Amygdala (tissue), 56 donors: ENCODE measurements at places on chromosomes 4 and X.

DNA sequence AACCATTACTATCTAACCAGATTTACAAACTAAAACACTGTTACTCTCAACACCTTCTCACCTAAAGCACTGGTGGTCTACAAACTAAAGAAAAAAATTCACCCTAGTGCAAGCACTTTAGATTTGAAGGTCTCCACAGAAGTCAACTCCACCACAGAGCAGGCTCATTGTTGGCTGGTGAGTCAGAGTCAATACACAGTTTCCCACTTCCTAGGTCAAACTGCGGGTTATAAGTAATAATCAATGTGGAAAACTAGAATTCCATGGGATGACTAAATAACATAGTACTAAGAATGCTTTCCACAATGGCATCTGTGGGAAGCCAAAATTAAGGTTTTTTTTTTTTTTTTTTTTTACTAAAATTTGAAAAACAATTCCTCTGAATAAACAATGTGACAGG, 191.8 kb downstream of the PDGFC start:
- DNase-seq = no peak

- no peak for DNase-seq
Measured at GRCh38 chrX:71166461-71166860, 21.8 kb downstream of the NLGN3 start.

GRCh38 chr4:69907151-69907550, 23.7 kb upstream of the CSN1S1 start:
- no peak for DNase-seq

DNA sequence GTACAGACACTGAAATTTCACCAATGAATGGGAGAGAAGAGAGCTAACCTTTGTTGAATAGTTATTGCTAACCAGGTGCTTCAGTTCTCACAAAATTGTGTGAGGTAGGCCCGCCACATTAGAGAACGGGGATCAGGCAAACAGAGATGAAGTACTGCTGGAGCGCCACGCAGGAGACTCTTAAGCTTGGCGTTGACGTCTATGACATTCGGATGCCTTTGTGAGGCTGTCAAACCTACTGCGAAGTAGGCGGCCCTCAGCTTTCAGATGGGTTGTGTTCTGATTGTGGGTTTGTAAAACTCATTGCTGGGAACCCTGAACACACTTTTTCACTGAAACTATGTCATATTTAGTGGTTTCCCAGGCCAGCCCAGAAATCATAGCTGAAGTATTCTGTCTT, 173.6 kb downstream of the CBR4 start:
- DNase-seq = no peak

DNA sequence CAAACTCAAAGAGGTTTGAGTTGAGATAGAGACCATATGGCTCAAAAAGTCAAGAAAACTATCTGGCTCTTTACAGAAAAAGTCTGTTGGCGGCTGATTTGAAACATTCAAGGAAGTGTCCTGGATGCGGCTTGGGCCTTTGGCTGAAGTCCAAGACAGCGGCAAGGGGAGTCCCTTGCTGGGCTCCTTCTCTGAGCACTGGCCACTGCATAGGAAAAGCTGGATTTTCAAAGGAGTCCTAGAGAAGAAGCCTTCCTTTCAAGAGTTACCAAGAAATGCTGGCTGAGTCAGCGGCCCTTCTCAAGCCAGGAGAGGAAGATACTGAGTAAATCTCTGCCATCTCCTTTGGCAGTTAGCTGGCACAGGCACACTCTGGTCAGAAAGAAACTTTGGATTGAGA, 12.1 kb downstream of the APLN start:
- DNase-seq = no peak

GRCh38 chr4:4506961-4507360, 34.9 kb downstream of the STX18 start:
- DNase-seq = no peak

- no peak for DNase-seq
Measured at GRCh38 chr4:128159967-128160366, 98.9 kb downstream of the LARP1B start.

- no peak for DNase-seq
Measured at GRCh38 chr4:146437778-146438177, 84.0 kb downstream of the SLC10A7 start.

- no peak for DNase-seq
Measured at GRCh38 chr4:38612646-38613414, 51.2 kb upstream of the KLF3 start.

DNA sequence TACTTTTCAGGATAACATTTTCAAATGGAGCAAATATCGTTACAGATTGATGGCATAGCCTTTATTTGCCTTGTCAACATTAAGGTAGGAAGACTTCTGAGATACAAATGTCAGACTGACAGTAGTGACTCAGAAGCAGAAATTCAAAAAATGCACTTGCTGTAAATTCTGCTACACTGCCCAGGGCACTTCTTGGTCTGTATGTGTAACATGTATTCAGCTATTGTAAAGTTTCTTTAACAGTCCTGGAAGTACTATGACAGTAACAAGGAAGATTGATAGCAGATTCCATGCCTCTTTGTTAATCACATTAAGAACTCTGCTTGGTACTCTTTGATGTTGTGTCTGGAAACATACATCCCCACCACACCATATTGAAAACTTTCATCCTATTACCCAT, 69.6 kb upstream of the PCDH18 start:
- DNase-seq = no peak

GRCh38 chrX:88613338-88613737, 133.7 kb upstream of the CPXCR1 start:
- DNase-seq = no peak

DNA sequence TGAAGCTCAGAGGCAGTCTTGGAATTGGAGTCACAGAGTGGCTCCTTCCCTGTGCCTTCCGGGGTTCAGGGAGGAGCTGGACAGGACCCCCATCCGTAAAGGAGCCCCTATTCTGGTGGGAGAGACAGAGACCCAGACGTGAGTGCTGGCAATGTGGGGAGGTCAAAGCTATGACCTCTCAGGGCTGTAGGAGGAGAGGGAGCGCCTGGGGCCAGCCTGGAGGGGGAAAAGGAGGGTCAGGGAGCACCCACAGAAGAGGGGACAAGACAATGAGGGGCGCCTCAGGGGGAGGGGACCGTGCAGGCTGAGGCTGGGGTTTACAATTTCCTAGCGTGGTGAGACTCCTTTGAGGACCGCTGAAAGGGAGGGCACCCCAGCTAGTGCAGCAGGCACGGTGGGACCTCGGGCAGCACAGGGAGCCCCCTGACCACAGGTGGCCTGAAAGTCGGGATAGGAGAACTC, 97.9 kb upstream of the LRPAP1 start:
- DNase-seq = no peak

DNA sequence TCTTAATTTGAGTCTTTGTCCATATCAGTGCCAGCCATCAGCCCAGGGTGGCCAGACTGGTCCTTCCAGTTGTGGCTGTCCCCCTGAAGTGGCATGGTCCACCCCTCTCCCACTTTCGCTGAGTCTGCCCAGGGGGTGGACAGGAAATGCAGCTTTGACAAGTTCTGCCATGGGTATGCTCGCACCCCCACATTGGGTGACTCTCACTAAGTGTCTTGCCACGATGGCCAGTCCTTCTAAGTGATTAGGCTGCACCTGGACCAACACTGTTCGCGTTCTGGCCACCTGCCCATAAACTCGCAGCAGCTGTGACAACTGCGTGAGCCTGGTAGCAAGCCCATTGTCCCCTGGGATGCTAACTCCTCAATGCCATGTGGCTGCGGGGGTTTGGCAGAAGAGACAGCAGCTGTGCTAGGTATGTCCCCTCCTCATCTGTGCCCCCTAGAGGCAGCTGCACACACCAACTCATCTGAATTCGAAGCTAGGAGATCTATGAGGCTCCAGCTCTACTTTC, 10.0 kb upstream of the LNX1 start:
- DNase-seq = no peak

DNA sequence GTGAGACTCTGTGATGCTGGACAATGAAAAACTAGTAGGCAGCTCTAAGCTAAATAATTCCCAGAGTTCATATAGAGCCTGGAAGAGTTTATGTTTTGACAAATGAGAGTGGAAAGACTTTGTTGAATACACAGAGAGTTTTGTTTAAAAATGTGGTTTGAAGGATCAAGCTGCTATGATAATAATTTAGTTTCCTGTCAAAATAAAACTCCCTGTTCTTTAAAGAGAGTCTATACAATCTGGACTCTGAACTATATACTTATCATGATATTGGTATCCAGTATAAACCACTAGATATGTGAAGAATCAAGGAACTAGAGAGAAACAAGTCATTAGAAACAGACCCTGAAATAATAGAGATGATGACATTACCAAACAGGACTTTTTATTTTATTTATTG, 158.6 kb downstream of the C4orf33 start:
- DNase-seq = no peak

DNA sequence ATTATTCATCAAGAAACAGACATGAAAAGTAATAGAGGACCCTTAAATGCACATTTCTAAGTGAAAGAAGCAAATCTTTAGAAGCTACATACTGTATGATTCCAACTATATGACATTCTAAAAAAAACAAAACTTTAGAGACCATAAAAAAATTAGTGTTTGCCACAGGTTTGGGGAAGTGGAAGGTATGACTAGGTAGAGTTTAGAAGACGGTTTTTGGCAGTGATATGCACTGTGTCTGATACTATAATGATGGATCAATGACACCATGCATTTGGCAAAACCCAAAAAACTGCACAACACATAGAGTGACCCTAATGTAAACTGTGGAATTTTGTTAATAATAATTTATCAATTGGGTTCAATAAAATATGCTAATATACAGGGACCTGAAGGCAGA, 54.5 kb downstream of the LCORL start:
- DNase-seq = no peak

- DNase-seq = no peak
Measured at GRCh38 chr4:85218756-85219155, 252.3 kb upstream of the WDFY3 start.

DNA sequence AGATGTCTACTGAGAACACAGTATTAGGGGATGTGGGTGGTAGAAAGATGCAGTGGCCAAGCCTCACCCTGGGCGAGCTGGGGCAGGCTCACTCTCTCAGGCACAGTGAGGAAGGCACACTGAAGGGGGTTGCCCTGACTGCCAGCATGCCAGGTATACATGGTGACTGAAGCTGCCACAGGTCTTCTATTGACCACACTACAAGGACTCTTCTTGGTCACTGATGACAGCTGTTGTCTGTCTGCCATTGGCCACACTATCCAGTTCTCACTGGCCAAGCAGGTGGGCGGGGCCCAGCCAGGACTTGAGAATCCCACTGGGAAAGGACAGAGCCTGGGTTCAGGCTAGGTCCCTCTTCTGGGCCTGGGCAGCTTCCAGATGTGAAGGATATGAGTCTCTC, 39.7 kb upstream of the TBC1D14 start:
- DNase-seq = no peak

- DNase-seq = no peak
Measured at GRCh38 chr4:108443585-108443984, 176.8 kb upstream of the RPL34 start.

GRCh38 chr4:153825126-153825525, 36.2 kb upstream of the SFRP2 start:
- no peak for DNase-seq

DNA sequence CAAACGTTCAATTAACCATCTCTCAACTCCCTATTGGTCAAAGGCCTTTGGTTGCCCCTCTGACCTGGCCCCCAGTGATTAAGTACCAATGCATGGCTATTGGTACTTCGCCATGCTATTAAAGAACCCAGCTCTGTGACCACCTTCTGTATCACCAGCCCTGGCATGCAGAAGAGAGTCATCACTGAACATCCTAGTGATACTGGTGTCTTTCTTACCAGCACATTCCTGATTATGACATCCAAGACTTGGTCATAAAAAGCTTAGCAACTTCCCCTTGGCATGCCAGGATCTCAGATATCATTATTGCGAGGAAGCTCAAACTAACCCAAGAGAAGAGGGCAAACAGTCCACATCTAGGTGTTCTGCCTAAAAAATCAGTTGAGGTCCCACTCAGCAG, 122.3 kb upstream of the OTUD4 start:
- no peak for DNase-seq

DNA sequence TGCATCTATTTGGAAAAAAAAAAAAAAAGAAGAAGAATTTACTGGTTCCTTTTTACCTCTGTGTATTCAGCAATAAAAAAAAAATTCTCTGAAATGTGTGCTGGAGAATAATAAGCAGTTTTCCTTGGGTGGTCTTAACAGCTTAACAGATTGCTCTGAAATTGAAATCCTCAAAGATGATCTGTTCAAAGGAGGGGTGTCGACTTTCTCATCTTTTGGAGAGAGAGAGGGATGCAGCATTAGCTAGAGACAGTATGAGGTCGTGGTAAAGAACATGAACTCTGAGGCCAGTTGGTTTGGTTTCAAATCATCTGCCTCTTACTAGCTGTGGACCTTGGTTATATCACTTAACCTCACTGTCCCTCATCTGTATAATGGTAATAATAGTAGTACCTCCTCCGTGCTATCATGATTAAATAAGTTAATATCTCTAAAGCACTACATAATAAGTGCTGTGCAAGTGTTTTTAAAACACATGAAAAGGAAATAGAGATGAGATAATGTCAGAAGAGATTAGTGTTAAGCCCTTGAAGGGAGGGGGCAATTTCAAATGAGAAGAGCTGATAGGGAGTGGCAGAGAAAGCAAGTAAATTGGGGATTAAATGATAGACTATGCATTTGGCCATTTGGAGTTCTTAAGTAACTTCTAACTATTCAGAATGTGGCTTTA, 109.9 kb upstream of the LIMCH1 start:
- DNase-seq = no peak

DNA sequence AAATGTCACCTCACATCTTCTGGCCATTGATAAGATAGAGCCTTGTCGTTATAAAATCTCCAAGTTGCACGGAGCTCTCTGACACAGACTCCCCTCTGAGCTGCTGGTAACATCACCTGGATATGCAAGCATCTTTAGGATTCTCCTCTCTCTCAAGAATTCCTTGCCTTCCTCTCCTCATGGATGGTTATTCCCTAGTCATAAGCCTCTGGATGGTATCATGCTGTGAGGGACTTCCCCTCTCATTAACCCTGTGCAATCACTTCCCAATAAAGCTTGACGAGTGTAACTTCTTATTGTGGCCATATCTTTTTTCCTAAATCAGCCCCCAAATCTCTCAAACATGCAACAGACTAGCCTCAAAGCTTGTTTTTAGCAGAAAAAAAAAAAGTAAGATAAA, 1057.0 kb upstream of the SLIT2 start:
- no peak for DNase-seq

GRCh38 chr4:78770091-78770642, 6.0 kb upstream of the BMP2K start:
- no peak for DNase-seq
